ENCODE measurements at places on chromosomes 6 and 20.
A peak's percentile ranks its signal among the peaks of the same experiment; 100 is the strongest.

GRCh38 chr6:34709386-34709785 lies 12.8 kb upstream of the ILRUN start:
- DNase-seq = no peak

GRCh38 chr20:24775966-24776365 lies 173.1 kb upstream of the CST7 start:
- DNase-seq = no peak

DNA sequence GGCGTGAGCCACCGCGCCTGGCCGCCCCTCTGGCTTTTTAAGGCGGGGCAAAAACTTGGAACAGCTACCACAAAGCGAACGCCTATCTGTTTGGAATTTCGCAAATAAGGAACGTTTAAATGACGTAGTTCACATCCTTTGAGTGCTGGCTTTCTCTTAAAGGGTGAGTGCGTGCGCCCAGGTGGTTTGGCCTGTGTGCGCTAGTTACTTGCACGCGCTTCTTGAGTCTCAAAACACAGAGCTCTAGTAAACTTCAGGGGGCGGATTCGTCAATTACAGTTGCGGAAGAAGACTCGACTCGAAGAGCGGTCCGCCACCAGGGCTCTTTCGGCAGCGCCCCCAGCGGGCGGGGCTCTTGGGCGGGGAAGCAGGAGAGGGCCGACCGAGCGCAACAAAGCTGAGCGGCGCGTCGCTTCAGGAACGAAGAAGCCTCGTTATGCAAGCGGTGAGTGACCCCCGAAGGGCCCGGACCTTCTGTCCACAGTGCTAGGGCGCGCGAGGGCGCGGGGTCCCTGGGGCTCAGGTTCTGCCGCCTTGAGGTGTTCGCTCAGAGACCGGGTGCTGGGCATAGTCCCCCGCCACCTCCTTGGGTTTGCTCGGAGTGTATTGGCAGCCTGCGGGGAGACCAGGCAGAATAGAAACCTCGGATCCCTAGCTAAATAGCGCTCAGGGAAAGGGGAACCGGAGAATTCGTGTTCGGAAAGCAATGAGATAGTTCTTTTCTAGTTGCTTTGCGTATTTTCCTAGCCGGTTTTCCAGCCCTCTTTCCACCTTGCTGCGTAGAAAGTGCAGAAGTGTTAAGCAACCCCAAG lies at the start of gene SYCP2L:
TSS of gene SYCP2L (plus strand) at position 362 of the 812 bp plus-strand sequence. CDS start at position 437, 75 bp downstream.
- peak; percentile 33 for DNase-seq

DNA sequence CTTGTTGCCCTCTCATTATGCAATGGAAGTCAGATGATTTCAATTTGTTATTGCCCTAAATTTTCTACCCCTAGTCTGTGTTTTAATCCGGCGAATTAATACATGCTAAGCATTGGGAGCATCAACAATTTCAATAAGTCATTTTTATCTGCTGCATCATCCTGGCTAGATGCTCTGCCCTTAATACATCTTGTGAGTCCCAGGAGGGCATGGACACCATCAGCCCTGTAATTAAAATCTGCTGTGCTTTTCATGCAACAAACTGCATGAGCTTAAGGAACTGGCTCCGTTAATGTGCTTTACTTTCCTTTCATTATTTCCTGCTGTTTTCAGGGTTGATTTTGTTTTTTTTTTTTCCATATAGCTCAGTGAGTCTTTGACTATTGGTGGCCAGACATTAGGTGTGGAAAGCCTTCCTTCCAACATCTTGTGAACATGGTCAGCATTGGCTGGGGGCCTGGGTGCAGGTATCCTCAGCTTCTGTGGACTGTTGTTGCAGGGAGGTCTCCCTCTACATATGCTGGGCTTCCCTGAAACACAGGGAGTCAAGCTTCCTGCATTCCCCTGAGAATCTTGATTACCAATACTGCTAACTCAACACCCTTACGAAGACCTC lies 8.5 kb upstream of the PBOV1 start:
- DNase-seq = no peak

DNA sequence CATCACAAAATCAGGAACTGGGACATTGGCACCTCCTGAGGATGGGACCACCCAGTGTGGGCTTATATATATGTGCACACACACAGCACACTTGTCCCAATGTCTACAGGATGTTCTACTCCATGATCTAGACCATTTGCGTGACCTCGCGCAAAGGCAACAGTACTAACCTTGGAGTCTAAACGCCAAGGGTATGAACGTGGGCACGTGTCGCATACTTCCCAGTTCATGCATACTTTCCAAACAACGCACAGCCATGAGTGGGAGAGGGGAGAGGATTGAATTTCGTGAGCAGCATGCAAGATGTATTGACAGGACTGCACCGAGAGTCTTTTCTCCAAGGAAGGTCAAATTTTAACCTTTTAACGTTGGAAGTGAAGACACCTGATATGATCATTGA lies 214.2 kb upstream of the QKI start:
- DNase-seq = no peak

DNA sequence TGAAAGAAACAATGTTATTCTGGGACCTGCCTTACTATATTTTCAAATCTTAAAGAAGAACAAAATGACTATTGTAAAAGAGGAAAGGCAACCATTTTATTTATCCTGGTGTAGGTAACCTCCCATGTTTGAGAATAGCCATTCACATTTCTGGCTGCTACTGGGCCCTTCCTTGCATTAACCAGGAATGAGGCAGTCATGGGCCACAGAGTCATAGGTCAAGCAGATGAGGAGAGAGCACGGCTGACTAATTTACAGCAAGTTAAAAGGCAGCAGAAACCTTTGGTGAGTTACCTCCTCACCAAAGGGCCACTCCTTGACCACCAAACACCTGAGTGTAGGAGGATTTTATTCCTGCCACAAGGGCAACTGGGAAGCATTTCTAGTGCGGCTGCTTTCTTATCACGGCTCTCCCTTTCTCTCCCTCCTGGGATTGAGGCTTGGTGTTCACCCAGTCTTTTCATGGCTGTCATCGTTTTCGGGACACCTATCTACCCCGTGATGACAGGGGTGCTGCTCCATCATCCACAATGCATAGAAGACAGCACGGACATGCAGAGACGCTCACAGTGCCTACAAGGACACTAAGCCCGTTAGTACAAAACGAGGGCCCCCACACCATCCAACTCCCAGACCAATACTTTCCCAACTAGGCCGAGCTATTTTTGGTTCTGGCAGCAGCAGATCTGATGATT lies 4.4 kb upstream of the LAMA4 start:
- DNase-seq = no peak

- DNase-seq = no peak
These were observed 185.0 kb downstream of the ANKRD60 start for GRCh38 chr20:58043236-58044140.

GRCh38 chr20:46696791-46697279 lies 7.6 kb upstream of the TP53RK start:
- DNase-seq = no peak

GRCh38 chr6:25413207-25413905 lies 134.2 kb downstream of the CARMIL1 start:
- no peak for DNase-seq
